Hindlimb muscle (tissue), 1 donor: ENCODE measurements at places on chromosomes 4 and X. TPM values are rescaled to one million over a fixed set of nuclear protein-coding genes. Genes with fewer than 3 reads are reported as not detected.

- DNase-seq: peak; percentile 2
These were observed 123.5 kb upstream of the FAT4 start for GRCh38 chr4:125191232-125191631.

- DNase-seq: no peak
These were observed 67.0 kb upstream of the AGA start for GRCh38 chr4:177509226-177509745.

DNA sequence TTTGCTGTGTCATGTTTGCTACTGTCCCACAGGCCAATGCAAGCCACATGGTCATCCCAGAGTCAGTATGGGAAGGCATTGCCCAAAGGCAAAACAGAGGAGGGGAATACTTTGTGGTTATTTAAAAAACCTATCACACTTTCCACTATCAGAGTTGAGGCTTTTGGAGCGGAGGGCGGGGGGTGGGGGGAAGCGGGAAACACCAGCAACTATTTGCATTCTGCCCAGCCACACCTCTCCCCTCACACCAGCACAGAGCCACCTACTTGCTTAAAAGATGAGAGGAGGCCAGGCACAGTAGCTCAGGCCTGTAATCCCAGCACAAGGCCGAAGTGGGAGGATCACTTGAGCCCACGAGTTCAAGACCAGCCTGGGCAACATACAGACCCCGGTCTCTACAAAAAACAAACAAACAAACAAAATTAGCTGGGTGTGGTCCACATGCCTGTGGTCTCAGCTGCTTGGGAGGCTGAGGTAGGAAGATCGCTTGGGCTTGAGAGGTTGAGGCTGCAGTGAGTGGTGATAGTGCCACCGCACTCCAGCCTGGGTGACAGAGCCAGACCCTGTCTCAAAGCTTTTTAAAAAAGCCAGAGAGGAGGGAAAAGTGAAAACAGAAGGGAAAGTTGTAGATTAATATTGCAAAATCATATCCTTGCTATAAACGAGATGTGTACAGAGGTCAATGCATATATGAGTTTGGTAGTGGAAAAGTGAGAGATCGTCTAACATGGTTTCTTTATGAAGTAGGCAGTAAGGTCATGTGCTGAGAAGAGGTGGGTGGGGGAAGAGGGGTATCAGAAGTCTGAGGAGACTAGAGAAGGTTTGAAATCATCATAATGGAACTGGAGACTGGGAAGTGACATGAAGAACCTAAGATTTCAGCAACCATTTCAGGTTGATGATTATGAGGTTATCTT lies 1.9 kb upstream of the CHST7 start:
- DNase-seq: no peak

- no peak for DNase-seq
These were observed 5.7 kb downstream of the TCEAL3 start for GRCh38 chrX:103613362-103613890.

GRCh38 chrX:42140320-42140719 lies 217.0 kb upstream of the CASK start:
- no peak for DNase-seq

- DNase-seq: no peak
These were observed 6.8 kb downstream of the LHFPL1 start for GRCh38 chrX:112672788-112673560.

DNA sequence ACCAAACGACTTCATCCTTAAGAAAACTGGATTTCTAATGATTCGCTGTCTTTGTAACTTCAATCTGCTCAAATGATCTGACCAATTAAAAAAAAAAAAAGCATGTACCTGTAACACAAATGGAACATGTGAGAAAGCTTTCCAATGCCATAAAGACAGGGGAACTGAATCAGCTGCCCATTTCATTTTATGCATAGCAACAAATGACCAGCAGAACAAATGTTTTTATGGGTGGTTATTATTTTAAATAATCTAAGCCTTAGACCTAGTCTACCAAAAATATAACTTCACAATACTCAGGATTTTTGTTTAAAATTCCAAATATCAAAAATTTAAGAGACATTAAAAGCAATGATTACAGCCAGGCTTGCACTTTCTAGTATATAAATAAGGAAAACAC lies 145.7 kb downstream of the NR3C2 start:
- no peak for DNase-seq

- DNase-seq: no peak
These were observed 1413.6 kb downstream of the PCDH7 start for GRCh38 chr4:32133734-32134133.

GRCh38 chrX:23656684-23657083 lies 10.6 kb upstream of the PRDX4 start:
- DNase-seq: no peak

DNA sequence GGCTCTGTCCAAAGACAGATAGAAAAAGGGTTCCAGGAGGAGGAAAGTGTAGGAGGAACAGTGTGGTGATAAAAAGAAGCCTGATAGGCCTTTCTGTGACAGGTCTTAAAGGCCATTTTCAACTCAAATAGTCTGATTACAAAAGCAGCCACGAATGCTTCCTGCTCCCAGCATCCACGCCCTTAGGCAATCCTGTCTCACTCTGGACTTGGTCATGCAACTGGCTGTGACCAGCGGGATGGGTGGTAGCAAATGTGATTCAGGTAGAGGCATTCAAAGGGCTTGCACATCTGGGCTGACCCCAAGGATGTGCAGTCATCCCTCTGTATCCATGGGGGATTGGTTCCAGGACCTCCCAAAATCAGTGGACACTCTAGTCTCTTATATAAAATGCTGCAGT lies 14.4 kb upstream of the SEPSECS start:
- DNase-seq: no peak

DNA sequence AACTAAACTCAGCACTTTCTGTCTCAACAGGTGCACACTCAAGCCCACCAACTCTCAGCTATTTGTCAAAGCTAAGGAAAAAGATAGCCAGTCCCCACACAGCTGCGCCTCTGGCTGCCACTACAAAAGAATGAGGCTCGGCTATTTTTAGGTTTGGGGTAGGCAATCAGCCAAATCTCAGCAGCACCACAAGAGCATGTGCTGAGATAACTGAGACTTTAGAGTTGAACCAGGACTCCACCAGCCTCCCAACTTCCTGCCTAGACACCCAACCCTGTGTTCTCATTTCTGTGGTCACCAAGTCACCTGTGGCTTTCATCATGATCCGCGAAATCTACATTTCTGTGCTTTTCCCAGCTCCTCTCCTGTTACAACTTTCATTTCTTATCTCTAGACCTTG lies 28.0 kb downstream of the DMD start:
- peak; percentile 18 for DNase-seq

- DNase-seq: no peak
These were observed 34.7 kb downstream of the SLC25A5 start for GRCh38 chrX:119502727-119503483.

GRCh38 chrX:10350981-10351380 lies 194.2 kb downstream of the CLCN4 start:
- DNase-seq: no peak

DNA sequence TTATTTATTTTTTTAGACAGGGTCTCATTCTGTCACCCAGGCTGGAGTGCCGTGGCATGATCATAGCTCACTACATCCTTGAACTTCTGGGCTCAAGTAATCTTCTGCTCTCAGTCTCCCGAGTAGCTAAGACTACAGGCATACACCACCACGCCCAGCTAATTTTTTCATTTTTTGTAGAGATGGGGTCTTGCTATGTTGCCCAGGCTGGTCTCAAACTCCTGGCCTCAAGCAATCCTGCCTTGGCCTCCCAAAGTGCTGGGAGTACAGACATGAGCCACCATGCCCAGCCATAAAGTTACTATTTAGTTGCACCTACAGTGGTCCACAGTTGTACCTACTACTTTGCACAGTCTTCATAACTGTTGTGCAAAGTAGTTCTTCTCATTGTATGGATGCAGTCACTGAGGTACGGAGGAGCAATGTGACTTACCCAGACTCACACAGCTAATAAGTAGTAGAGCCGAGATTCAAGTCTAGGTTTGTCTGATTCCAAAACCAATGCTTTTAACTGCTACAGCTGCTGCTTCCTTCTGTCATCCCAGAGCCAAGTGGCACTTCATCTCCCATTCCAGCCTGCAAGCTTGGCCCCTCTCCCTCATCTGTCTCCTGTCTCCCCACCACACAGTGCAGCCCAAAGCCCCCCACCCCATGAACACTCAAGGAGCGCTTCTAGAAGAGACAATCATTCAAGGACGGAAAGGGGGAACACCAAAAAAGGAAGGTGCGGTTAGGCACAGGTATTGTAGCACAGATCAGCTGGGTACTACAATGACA lies 24.0 kb upstream of the IQSEC2 start:
- no peak for DNase-seq

GRCh38 chr4:133943081-133943480 lies 258.5 kb downstream of the PABPC4L start:
- DNase-seq: no peak

DNA sequence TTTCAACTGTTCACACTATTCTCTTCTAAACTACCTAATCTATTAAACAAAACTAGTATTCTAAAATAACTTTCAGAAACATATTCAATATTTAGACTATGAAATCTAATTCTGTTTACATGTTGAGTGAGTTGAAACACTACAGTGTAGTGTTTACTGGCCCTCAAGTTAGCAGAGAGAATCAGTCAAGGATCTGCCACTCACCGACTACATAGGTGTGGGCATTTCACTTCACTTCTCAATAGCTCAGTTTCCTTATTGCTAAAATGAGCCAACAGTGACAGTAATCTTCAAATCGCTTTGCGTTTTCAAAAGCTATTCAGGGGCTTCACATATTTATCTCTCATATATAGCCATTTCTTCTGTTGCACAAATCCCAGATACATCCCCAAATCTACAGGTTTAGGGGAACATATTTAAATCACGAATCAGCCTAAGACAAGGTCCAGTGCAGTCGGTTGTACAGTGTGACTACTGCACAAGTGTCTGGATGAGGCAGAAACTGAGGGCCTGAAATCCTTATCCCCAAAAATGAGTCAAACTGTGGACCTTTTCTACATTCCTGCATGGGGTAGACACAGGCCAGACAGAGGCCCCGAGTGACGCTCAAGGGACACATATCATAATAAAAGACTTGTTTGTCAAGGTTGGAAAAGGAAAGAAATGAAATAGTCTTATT lies 129.8 kb downstream of the PPP3CA start:
- DNase-seq: no peak

GRCh38 chr4:190014771-190015537 lies 12.1 kb downstream of the FRG2 start:
- no peak for DNase-seq

The NXF2 gene
- not detected for polyA plus RNA-seq

The TRO gene
- 127 TPM for polyA plus RNA-seq

The SMIM31 gene
- polyA plus RNA-seq: not detected

The FUNDC2 gene
- 120 TPM for polyA plus RNA-seq

The ASB12 gene
- polyA plus RNA-seq: 24.3 TPM

The NPY1R gene
- 2.0 TPM for polyA plus RNA-seq

The SPANXN5 gene
- polyA plus RNA-seq: not detected

The CRMP1 gene
- 18.8 TPM for polyA plus RNA-seq

The TMEM33 gene
- 17.8 TPM for polyA plus RNA-seq
